ENCODE measurements at places on chromosomes 1 and 21.

DNA sequence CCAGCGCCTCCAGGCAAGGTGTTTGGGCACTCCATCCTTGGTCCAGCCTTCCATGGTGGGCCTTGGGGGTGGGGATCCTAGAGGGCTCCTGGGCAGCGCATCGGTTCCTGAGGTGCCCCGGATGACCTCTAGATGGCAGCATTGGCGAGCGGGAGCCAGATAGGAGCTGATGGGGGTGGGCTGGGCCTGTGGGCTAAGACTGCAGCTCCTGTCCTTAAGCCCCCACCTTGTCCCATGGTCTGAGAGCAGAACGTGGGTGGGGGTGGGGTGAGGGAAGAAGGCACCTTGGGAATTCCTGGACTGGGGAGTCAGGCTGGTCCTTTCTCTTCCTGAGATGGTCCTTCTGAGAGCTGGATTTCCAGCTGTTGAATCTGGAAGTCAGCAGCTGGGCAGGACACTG is 93.4 kb upstream of the CSF3R start:
- DNase-seq, result peak; percentile 18

DNA sequence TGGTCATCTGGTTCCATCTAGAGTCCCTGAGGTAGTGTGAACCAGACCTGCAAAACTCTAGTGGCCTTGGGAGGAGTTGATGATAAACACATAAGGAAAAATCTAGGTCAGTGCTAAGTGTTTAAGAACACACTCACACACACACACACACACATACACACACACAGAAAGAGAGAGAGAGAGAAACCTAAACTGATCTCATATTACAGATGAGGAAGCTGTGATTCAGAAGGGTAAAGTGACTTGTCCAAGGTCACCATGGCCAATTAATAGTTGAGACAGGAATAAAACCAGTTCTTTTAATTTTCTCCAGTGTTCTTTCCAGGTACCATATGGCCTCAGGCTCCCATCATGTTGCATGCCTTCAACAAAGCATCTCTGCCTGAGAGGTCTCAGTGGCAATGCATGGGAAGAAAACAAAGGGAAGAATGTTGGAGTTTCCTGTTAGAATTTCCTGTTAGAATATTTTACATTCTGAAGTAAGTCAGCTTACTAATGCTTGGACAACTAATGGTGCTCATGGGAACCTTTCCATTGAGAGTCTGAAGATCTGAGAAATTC is 77.3 kb upstream of the TSPAN2 start:
- DNase-seq, result no peak

DNA sequence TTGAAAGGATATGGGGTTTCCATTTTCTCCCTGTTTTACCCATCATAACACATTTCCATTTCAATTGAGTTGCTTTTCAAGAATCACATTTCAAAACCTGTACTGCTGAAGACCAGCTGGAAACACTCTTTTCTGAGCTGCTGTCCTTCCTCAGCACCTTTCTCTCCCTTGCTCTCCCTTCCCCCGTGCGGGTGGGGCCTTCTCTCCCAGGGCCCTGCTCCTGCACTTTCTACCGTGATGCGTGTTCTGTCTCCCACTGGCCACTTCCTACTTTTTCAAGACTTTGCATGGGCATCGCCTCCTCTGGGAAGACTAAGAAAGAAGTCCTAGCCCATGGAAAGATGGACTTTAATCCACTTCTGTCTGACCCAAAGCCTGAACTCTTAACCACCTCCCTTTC is 390.4 kb downstream of the PTPRU start:
- DNase-seq, result no peak

DNA sequence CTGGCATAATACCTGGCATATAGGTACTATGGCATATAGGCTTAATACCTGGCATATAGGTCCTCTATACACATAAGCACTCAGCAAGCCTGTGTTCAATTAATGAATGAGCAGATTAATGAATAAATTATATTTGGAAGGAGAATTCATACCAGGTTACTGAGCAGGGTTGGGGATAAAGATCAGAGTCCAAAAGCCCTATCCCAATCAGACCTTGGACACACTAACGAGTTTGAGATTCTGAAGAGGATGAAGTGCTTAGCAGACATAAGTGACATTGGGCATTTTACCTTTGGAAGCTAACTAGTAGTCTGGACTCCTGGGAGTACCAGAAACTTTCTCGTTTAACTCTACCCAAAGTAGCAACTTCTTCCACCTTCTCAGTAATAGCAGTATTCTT is 63.3 kb upstream of the ARHGAP29 start:
- DNase-seq, result no peak

GRCh38 chr1:185059950-185060571 is 14.7 kb downstream of the RNF2 start:
- no peak for DNase-seq

GRCh38 chr1:226603022-226603857 is 54.7 kb downstream of the STUM start:
- no peak for DNase-seq

DNA sequence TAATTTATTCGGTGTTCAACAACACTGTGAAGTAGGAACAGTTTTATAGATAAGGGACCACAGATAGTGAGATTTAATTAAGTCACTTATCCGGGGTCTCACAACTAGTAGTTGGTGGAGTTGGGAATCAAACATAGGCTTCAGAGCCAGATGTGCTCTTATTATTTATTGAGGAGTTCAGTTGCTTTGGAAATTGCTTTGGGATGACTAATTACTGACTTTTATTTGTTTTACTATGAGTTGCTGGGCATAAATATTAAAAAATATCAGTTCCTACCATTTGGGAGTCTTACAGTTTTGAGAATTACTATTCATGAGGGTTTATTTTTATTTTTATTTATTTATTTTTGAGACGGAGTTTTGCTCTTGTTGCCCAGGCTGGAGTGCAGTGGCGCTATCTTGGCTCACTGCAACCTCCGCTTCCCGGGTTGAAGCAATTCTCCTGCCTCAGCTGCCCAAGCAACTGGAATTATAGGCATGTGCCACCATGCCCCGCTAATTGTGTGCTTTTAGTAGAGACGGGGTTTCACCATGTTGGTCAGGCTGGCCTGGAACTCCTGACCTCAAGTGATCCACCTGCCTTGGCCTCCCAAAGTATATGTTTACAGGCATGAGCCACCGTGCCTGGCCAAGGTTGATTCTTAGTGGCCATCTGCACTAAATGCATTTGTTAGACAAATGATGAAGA is 27.7 kb downstream of the THRAP3 start:
- DNase-seq, result no peak

DNA sequence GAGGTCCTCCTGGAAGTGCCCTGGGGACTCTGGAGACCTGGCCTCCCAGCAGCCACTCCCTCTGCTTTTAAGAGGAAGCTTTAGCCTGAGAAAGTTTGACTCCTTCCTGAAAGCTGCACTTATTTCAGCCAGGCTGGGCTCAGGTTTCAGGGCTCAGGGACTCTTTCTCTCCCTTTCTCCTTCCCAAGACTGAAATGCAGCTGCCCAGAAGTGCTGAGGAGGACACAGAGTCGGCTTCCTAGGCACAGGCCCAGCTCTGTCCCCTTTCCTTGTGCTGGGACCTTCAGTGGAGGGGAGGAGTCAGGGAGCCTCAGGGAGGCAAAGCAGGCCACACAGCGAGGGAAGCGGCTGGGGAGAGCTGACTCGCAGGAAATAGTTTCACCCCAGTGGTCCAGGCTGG is 137.3 kb downstream of the NAV1 start:
- DNase-seq, result no peak

DNA sequence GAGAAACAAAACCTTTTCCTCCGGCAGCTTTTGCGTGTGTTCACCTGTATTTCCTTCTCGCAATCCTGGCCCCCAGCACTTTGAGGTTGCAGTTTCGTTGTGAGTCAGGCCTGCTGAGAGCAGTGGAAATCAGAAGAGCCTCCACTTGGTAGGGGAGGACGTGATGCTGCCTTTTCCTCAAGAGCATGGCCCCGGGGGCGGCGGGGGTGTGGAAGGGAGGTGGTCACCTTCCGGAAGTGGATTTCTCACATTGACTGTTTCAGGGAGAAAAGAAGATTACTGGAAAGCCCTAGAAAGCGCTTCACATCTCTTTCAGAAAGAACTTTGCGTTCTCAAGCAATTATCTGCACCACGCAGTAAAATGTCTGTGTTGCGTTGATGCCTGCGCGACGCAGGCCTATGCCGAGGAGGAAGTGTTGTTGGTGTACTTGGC is 12.2 kb upstream of the IL10 start:
- DNase-seq, result no peak

GRCh38 chr1:78237364-78237916 is 191.7 kb downstream of the GIPC2 start:
- no peak for DNase-seq
